ENCODE measurements at places on chromosomes 7 and 10.

DNA sequence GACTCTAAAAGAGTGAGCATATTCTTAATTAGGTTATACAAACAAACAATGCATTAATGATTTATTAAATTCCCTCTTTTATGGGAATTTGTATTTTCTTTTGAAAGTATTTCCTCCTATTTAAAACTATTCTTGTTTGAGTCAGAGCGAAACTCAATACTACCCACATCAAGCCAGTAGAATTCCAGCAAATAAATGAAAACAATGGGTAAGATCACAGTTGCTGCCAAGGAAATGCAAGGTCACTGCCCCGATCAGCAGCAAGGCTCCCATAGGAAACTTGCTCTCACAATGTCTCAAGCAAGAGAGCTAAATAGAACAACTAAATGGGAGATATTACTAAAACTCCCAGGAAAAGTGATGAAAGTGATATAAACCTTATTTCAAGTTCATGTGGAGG lies 206.3 kb downstream of the THSD7A start:
- H3K27ac ChIP-seq = no peak overlapping the region
- H3K4me1 ChIP-seq = no peaks in the 10 kb centered on the region
- H3K27me3 ChIP-seq = no peaks in the 10 kb centered on the region
- DNase-seq = no peak

GRCh38 chr10:35300063-35300699 lies 36.1 kb upstream of the CCNY start:
- DNase-seq = no peak
- no peak overlapping the region for H3K27ac ChIP-seq
- H3K27me3 ChIP-seq = peaks cover 70% of the 10 kb centered on the region
- H3K4me3 ChIP-seq = no peak overlapping the region
- H3K36me3 ChIP-seq = peaks cover 2% of the 10 kb centered on the region
- no peaks in the 10 kb centered on the region for H3K4me1 ChIP-seq

- H3K27me3 ChIP-seq = no peaks in the 10 kb centered on the region
- no peaks in the 10 kb centered on the region for H3K36me3 ChIP-seq
- DNase-seq = no peak
- H3K27ac ChIP-seq = no peak overlapping the region
These were observed 189.5 kb downstream of the CXCL12 start for GRCh38 chr10:44195112-44196007.

DNA sequence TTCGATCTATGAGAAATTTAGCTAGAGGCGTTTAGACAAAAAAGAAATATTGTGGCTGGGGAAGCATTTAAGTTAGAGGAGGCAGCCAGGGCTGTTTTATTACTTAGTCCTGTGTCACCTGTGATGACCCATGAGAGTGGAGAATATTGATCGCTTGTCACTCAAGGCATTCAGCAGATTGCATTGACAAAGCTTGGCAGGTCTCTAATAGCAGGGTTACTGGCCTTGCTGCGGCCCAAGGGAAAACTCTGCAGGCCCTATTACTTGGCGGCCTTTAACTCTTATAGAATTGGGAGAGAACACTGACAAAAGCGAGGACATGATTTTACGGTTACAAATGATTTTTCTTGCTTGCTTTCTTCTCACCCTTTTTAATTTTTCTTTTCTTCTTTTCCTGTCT lies 473.5 kb downstream of the AUTS2 start:
- H3K4me3 ChIP-seq = no peak overlapping the region
- H3K27ac ChIP-seq = no peak overlapping the region
- no peaks in the 10 kb centered on the region for H3K4me1 ChIP-seq

GRCh38 chr10:125125951-125126735 lies 34.2 kb downstream of the CTBP2 start:
- peaks cover 3% of the 10 kb centered on the region for H3K36me3 ChIP-seq
- no peaks in the 10 kb centered on the region for H3K4me1 ChIP-seq
- H3K27me3 ChIP-seq = peaks cover 26% of the 10 kb centered on the region
- no peak overlapping the region for H3K4me3 ChIP-seq
- H3K27ac ChIP-seq = no peak overlapping the region

DNA sequence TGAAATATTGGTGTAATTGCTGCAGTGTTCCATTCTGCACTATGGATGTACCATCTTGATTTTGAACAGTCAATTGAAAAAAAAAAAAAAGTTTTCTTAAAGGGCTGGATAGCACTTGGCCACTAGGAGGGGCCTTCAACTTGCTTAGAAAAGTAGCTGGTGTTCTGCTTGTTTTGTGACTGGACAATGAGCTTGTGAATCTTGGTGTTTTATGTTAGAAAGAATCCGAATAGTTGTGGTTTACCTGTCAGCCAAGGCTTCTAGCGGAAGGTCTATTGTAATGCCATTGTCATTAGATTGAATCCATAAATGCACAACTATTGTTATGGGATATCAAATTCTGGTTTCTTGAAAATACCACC lies 77.1 kb downstream of the BMPER start:
- no peak overlapping the region for H3K4me3 ChIP-seq
- no peak for DNase-seq
- H3K36me3 ChIP-seq = no peaks in the 10 kb centered on the region
- no peaks in the 10 kb centered on the region for H3K4me1 ChIP-seq

GRCh38 chr10:20683345-20683744 lies 213.8 kb downstream of the NEBL start:
- H3K4me1 ChIP-seq = no peaks in the 10 kb centered on the region
- DNase-seq = no peak
- H3K27ac ChIP-seq = no peak overlapping the region
- no peaks in the 10 kb centered on the region for H3K27me3 ChIP-seq
- H3K4me3 ChIP-seq = no peak overlapping the region

DNA sequence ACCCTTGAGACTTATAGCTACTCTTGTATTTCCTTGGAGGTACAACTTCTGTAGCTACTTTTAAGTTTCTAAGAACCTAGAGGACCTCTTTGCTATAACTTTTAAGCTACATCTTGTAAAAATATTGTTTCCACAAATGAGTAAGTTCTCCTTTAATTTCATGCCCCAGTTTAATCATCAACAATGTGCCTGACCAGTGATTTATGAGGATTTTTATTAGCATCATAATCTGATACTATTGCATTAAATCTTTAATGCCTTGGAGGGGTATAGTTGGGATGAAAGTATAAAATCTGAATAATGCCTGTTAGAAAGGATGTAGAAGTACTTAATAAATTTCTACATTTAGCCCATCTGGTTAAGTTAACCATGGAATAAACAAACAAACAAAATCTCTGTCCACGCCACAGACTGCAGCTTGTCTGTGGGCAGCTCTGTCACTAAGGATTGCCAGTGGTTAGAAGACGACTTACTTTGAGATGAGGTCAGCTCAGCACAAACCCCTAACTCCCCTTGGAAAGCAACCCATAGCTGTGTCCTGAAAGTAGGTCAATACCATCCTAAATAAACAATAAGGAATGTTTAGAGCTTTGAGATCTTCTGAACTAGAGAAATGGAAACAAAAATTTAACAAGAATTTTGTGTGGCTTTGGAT lies 18.3 kb downstream of the UBE2D1 start:
- no peak for DNase-seq
- H3K36me3 ChIP-seq = no peaks in the 10 kb centered on the region
- H3K27ac ChIP-seq = no peak overlapping the region
- H3K4me1 ChIP-seq = peaks cover 32% of the 10 kb centered on the region
- no peaks in the 10 kb centered on the region for H3K27me3 ChIP-seq

DNA sequence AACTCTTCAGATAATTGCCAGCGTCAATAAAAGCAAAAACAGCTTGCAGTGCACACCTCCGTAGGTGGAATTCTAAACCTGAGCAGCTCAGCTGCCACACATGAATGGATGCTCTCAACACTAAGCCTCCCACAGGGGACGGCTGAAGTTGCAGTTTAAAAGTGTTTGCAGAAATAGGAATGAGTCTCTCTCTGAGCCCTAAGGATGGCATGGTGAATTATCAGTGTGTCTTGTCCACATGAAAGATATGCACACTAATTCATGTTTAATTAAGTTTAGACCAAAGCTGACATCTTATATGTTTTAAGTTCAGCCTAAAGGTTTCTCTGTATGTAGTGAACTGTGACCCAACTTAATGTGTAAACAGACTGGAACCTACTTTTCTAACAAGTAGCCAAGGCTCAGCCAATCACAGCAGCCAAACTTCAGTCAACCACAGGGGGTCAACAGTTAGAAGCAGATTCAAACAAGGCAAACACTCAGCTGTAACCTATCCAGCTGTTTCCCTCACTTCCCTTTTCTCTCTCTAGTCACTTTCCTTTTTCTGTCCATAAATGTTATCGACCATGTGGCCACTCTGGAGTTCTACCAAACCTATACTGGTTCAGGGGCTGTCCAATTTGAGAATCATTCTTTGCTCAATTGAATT lies 38.1 kb downstream of the CTTNBP2 start:
- no peak overlapping the region for H3K4me3 ChIP-seq
- H3K36me3 ChIP-seq = no peaks in the 10 kb centered on the region
- no peak for DNase-seq
- peaks cover 9% of the 10 kb centered on the region for H3K27me3 ChIP-seq
- no peaks in the 10 kb centered on the region for H3K4me1 ChIP-seq

DNA sequence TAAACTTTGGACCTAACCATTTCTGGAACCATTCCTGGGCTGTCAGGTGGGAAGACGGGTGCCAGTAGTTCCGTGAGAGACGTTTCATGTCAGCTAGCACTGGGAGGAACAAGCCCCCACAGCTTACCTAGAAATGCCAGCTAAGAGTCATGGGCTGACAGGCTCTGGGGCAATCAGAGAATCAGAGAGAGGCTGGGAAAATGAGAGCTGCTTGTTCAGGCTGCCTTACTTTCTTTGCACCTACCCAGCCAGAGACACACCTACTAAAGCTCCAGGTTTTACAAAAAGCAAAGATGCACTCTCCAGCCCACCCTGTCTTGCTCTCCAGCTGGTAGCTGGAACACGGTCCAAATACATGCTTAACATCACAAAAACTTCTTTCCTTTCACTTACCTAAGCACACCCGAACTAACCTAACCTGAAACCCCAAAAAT lies 688 bp downstream of the PTN start:
- H3K36me3 ChIP-seq = peaks cover 1% of the 10 kb centered on the region
- no peak for DNase-seq
- H3K27me3 ChIP-seq = peaks cover 8% of the 10 kb centered on the region
- H3K4me3 ChIP-seq = no peak overlapping the region
- no peaks in the 10 kb centered on the region for H3K4me1 ChIP-seq

GRCh38 chr10:10222304-10222841 lies 795.3 kb upstream of the CELF2 start:
- no peak for DNase-seq
- H3K4me1 ChIP-seq = no peaks in the 10 kb centered on the region
- no peaks in the 10 kb centered on the region for H3K27me3 ChIP-seq
- H3K36me3 ChIP-seq = no peaks in the 10 kb centered on the region
- no peak overlapping the region for H3K4me3 ChIP-seq
- no peak overlapping the region for H3K27ac ChIP-seq

DNA sequence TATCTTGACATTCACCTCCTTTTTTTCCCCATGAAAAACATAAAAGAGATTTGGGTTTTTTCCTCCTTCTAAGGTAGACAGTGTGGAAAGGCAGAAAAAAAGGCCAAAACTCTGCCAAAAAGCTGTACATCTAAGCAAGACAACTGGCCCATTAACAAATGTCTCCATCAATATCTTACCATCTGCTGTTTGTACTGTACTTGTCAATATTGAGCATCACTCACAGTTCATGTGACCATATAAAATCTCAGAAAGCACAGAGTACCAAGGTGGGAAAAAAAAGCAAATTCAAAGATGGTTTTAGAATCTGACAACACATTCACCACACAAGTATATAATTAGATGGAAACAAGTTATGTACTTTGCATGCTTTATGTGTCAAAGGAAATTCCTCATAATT lies 52.6 kb downstream of the CACNA2D1 start:
- no peaks in the 10 kb centered on the region for H3K36me3 ChIP-seq
- no peak overlapping the region for H3K27ac ChIP-seq
- DNase-seq = no peak
- no peak overlapping the region for H3K4me3 ChIP-seq
- no peaks in the 10 kb centered on the region for H3K4me1 ChIP-seq

DNA sequence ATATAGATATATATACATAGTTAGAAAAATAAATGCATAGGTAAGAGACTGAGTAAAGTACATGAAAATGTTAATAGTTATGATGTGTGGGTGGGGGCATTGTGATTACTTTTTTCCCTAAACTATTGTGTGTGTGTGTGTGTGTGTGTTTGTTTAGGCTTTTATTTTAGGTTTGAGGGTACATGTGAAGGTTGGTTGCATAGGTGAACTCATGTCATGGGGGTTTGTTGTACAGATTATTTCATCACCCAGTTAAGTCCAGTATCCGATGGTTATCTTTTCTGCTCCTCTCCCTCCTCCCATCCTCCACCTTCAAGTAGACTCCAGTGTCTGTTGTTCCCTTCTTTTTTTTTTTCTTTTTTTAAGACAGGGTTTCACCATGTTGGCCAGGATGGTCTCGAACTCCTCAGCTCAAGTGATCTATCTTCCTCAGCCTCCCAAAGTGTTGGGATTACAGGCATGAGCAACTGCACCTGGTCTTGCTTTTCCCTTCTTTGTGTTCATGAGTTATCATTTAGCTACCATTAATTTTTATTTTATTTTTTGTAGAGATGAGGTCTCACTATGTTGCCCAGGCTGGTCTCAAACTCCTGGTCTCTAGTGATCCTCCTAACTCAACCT lies 1.9 kb upstream of the RUFY2 start:
- H3K4me1 ChIP-seq = peaks cover 15% of the 10 kb centered on the region
- H3K27me3 ChIP-seq = no peaks in the 10 kb centered on the region
- H3K36me3 ChIP-seq = peaks cover 3% of the 10 kb centered on the region
- H3K27ac ChIP-seq = no peak overlapping the region
- no peak overlapping the region for H3K4me3 ChIP-seq

Data from central memory CD8-positive, alpha-beta T cell (primary cell).